Vagina (tissue), 2 donors: ENCODE measurements at places on chromosomes 2 and 18. TPM values are rescaled to one million over a fixed set of nuclear protein-coding genes. Genes with fewer than 3 reads are reported as not detected.

Gene EHD3
- total RNA-seq, result 10.3 TPM

Gene MOGAT1
- not detected for total RNA-seq

GRCh38 chr2:206260188-206261012, 14.1 kb upstream of the ZDBF2 start:
- DNase-seq, result no peak

DNA sequence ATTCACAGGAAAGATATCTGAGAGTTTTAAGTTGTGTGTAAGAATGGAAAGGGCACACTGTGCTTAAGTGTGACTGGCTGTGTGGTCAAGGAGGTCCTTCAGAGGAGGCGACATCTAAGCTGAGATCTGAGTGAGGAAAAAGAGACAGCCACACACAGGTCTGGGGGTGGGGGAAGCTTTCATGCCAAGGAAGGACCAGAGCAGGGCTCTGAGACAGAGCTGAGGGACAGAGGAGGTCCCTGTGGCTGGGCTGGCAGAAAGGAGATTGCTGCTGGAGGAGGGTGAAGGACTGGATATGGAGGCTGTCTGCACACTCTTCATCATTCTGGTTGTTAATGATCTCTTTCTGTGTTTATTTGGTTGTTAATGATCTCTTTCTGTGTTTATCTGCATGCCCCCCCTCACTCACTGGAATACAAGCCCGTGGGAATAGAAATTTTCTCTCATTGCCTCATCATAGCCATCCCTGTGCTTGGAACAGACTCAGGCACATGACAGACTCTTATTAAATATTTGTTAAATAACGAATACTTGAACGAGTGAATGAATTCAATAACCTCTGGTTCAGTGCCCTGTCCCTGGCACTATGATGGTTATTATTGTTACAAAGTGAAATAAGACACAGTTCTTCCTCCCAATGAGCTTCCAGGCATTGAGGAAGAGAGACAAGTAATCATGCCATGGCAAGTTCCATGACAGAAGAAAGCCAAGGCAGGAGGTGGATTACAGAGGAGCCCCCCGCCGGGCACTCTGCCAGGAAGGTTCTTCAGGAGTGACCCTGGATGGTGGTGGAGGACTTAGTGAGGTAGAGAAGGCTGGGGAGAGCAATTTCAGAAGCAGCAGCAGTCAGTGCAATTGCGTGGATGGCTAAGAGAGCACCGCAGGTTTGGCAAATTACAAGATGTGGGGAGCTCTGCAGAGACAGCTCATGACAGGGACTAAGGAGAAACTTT, 399.4 kb upstream of the HS6ST1 start:
- peak; percentile 64 for DNase-seq

- DNase-seq, result no peak
Observed at GRCh38 chr2:98114643-98115330, 27.8 kb downstream of the VWA3B start.

DNA sequence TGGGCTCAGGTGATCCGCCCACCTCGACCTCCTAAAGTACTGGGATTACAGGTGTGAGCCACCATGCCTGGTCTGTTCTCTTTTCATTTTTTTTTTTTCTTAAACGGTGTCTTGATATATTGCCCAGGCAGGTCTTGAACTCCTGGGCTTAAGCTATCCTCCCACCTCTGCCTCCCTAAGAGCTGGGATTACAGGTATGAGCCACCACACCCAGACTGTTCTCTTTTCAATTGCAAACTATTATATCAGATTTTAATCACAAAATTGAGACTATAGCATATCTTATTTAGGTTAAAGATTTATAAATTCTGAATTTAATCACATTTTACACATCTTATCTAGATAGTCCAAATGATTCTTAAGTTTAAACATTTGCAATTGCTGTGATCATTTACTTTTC, 15.5 kb upstream of the ACTR2 start:
- DNase-seq, result no peak
